ENCODE measurements at places on chromosomes 2 and 18.

DNA sequence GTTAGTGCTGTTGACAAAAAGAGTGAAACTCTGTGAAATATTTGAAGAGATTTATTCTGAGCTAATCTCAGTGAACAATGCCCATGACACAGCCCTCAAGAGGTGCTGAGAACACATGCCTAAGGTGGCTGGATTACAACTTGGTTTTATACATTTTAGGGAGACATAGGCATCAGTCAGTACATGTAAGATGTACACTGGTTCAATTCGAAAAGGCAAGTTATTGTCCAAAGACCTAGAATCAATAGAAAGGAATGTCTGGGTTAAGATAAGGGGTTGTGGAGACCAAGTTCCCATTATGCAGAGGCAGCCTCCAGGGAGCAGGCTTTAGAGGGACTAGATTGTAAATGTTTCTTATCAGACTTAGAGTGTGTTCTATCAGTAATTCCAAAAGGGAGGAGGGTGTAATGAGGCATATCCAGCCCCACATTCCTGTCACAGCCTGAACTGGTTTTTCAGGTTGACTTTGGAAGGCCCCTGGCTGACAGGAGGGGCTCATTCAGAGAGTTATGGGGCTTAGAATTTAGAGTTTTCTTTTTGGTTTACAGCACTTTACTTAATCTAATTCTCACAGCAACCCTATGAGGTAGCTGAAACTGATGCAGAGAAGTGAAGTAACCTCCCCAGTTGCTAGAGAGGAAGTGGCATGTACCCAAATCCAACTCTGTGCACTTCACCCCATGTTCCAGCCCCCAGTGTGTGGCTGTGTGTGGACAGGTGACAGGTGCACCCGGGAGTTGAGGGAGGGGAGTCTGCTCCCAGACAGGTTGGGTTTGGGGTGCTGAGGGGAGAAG is 28.3 kb upstream of the ASAP2 start:
- DNase-seq = no peak

- DNase-seq = no peak
These were observed 70.7 kb downstream of the CABLES1 start for GRCh38 chr18:23205980-23206379.

DNA sequence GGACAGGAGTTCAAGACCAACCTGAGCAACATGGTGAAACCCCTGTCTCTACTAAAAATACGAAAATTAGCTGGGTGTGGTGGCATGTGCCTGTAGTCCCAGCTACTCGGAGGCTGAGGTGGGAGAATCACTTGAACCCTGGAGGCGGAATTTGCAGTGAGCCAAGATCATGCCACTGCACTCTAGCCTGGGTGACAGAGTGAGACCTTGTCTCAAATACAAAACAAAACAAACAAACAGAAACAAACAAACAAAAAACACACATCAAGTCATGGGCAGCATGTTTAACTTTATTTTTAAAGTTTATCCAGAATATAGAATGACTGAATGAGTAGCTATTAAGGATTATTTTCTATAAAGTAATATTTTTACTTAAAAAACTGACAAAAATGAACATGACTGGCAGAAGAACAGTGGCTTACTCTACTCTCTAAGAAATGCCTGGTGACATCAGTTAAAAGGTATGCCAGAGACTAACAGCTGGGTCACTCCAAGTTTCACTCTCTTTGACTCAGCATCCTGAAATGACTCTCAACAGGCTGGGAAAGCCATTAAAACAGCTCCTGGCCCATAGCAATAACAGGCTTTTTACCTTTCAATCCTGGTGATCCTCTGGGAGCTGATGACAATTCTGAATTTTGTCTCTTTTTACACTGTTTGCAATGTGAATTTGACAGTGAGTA is 281.6 kb upstream of the STON1 start:
- DNase-seq = peak; percentile 36

GRCh38 chr2:228048838-228049490 is 132.5 kb downstream of the SPHKAP start:
- peak; percentile 49 for DNase-seq

DNA sequence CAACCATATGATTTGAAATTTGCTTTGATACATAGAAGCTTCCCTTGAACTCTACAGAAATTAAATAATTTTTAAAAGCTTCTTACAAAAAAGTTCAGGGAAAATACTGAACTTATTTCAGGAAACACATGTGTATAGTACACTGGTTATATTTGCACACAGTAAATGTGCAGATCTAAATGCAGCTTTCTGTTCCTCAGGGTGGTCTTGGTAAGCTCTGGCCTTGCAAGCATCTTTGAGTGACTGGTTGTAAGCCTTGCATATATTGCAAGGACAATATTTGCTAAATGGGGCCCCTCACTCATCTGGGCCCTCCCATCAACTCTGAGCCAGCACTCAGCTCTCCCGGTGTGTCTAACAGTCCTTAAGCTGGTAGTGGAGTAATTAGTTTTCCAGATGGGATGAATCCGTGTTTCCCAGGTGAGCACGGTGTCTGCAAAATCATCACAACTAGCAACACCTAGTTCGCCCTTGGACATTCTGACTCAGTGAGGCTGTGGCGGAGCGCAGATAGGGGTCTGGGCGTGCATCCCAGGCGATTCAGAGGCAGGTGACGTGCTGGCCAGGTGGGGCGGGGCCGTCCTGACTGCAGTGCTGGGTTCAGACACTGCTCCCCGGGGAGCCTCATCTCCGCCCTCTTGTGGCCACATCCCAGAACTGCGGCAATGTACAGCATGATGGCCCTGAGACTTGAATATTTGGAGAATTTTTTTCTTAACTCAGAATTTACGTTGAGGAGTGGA is 149.6 kb downstream of the MBP start:
- DNase-seq = peak; percentile 94

- no peak for DNase-seq
These were observed 226.1 kb upstream of the CCDC68 start for GRCh38 chr18:55185391-55185790.

DNA sequence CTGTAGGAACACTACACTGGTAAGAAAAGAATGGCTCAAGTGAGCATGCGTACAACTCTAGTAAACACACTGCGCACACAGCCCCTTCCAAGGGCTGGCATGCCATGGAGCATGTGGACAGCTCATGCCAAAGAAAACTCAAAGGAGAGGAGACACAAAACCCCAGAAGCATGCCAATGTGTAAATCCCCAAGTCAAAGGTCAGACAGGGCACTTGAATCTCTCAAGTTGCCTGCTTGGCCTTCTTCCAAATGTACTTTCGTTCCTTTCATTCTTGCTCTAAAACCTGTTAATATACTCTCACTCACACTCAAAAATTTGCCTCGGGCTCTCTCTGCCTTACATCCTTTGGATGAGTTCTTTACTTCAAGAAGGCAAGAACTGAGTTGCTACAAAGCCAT is 365.3 kb downstream of the NBAS start:
- no peak for DNase-seq

- DNase-seq = no peak
These were observed 65.9 kb downstream of the BCL2 start for GRCh38 chr18:63253428-63254372.

DNA sequence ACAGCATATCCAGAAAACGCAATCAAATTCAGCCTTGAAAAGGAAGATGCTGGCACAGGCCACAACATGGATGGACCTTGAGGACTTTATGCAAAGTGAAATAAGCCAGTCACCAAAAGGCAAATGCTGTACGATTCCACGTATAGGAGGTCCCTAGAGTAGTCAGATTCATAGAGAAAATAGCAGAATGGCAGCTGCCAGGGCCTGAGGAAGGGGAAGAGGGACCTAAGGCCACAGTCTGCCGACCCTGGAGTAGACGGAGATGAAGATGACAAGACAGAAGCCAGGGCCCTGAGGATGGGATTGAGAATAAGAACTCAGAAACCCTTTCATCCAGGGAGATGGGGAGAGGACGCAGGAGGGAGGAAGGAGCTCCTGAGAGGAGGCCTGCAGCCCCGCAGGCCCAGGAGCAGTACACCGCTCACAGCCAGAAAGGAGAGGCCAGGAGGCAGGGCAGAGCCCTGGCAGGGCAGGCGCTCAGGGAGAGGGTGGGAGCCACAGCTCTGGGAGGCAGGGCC is 8.1 kb upstream of the MTERF4 start:
- no peak for DNase-seq

DNA sequence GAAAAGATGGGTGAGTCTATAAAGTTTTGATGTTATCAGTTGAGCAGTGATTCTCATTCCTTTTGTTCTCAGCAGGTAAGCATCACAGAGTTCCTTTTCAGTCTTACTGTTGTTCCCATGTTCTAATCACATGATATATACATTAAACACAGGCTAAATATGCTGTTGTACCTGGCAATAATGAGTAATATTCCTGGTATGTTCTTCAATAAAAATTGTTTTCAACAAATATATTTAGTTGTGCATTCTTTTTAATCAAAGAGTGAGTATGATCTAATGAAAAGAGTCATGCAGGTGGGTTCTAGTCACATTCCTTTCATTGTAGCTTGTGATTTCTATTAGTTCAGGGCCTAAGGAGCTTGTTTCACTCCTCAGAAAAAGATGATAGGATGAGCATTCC is 288.3 kb upstream of the NETO1 start:
- no peak for DNase-seq

DNA sequence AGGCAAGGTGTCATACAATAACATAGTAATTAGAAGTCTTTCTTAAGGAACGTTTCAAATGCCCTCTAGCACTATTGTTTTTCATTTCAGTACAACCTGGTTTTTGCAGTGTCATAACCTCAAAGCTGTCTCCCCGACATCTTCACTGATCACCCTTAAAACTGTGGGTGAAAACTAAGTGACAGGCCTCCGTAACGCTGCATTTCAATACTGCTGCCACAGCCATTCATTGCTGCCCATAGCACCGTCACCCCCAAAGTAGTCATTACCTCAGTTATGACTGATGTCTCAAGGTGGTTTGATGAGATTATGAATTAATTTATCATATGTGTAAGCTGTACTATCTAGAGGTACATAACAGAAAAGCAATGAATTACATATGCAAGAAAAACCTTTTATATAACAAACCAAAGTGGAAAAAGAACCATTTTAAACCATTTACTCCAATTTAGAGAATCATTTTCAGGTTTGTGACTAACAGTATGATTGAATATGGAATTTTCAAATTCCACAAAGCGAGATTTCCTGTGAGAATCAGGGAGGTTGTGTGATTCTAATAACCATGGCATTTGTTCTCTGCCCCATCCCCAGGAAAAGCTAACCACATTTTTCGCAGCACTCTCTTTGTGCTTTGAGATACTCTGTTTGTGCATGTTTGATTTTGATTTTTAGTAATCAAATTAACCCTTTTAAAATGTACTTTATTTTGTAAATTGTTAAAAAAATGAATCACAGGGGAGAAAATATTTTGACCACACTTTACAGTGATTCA is 263.0 kb downstream of the PTGR3 start:
- DNase-seq = no peak

- no peak for DNase-seq
These were observed 38.2 kb upstream of the CAVIN2 start for GRCh38 chr2:191885098-191885497.

DNA sequence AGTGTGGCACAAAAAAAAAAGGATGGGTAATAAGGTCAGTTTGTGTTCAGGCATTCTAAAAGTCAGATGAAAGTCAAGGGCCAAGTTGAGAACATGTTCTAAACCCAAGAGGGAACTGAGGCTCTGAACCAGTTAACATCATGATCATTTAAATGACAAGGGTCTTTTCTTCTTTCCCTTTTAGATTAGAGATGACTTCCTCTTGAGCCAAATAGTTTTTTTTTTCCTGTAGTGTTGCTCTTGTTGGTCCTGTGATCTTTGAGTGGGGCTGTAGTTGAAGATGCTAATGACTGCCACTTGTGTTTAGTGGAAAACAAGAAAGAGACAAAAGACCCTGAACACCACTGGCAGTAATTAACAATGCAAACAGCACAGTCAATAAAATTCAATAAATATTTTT is 482.7 kb upstream of the SYT4 start:
- no peak for DNase-seq

DNA sequence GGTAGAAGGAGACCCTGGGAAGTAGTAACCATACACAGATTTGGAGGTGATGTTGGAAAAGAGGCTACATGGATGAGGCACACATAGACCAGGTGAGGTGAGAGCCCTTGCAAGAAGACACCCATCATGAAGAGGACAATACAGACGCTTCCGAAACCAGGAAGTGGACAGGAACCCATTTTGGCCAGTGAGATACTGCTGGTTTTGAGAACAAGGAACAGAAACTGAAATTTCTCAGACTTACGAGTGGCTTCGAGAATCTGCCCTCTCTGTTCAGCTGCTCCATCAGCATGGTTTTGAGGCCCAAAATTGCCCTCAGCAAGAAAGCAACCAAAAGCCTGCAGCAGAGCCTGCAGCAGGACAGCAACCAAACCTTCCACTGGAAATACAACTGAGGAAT is 479.1 kb upstream of the NRXN1 start:
- no peak for DNase-seq

DNA sequence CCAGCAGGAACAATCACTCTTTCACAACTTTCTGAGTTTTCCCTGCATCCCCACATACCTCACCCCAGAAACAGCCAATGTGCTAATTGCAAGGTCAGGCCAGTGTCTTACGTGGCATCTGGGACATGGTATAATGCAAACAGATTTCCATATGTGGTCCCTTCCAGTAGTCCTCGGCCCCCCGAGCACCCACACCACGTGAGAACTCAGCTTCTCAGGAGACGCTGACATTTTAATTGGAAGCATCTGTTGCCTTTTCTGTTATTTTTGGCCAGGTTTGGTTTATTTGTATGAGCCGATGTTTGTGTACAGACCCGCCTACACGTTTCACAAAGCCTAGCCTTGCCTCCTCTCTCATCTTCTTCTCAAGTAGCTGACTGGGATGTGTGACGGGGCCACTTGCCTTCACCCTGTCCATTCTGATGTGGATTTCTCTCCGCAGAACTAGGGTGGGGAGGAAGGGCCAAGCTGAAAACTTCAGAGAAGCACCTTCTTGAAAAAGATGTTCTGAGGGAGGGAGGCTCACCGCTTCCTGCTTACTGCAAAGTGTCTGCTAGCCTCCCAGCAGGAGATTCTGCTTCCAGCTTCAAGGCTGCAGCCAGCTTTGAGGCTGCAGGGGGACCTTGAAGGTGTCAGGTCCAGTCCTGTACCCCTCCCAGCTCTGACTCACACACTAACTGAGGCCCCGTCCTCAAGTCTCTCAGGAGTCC is 109.6 kb upstream of the SLC14A2 start:
- DNase-seq = no peak

GRCh38 chr2:32384529-32384928 is 27.7 kb downstream of the BIRC6 start:
- no peak for DNase-seq

DNA sequence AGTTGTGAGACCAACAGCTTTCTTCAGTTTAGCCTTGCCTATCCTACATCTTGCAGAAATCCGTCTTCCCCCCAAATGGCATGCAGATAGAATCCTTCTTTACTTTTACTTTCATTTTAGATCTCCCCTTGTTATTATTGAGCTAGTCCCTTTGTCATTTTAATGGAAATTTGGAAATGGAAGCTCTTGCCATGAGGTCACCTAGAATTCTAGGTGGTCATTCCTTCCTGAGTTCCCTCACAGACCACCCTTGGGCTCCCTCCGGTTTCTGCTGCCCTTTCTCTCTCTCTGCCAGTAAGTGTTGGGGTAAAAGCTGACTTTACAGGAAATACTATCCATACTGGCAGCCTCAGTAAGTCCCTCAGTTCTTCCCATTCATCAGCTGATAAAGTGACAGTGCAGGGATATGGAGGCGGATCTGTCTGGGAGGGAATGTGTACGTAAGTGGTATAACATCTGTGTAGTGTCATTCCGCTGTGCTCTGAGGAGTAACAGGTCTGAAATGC is 30.2 kb downstream of the ARHGAP25 start:
- no peak for DNase-seq

All from H9 (cell line).